Activated T-cell treated with anti-CD3 and anti-CD28 coated beads, Interleukin-2, amount 50 U/mL, for 72 hours (primary cell): ENCODE measurements at places on chromosomes 4 and X. TPM values are rescaled to one million over a fixed set of nuclear protein-coding genes. Genes with fewer than 3 reads are reported as not detected.

DNA sequence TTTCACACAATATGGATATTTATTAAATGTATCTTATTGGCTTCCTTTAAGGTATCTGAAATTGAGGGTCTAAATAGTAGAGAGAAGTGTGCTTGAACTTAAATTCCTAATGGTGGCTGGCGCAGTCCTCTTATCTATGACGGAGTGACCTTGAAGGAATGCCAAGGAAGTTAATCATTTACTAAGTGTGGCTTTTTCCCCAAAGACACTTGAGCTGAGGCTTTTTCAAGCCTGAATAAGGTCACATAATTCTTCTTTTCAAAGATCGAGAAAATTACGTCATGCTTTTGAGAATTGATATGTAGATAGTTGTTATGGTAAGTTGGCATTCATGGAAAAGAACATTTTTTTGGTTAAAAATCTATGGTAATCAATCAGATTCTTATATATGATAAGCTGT lies 11.7 kb upstream of the PRPS2 start:
- no peaks in the 10 kb centered on the region for H3K4me1 ChIP-seq
- no peak for DNase-seq
- H3K27ac ChIP-seq: no peak overlapping the region
- H3K36me3 ChIP-seq: no peaks in the 10 kb centered on the region

GRCh38 chr4:24730256-24731001 lies 64.9 kb upstream of the SOD3 start:
- no peak for DNase-seq
- H3K4me3 ChIP-seq: no peak overlapping the region
- no peaks in the 10 kb centered on the region for H3K36me3 ChIP-seq
- H3K27me3 ChIP-seq: peaks cover 5% of the 10 kb centered on the region

- H3K4me3 ChIP-seq: peak overlapping the region; percentile 94
- H3K36me3 ChIP-seq: peaks cover 1% of the 10 kb centered on the region
- peaks cover 11% of the 10 kb centered on the region for H3K27me3 ChIP-seq
- H3K27ac ChIP-seq: peak overlapping the region; percentile 99
These were observed 31.0 kb downstream of the TMSB4X start for GRCh38 chrX:13005661-13006473.

DNA sequence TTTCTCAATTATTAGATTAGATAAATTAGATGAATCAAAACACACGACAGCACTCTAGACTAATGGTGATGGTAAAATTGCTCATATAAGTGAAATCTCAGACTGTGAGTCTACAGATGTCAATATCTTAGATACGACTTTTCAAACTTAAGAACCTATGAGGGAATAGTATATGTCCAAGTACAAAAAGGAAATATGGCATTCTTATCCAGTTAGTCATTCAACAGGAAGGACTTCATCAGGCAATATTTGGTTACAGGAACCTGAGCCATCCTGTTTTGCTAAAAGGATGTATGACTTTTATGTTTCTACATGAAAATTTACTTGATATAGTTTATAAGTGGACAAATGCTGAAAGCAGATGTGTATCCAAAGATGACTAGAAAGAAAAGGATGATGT lies 107.0 kb downstream of the CT47B1 start:
- no peak overlapping the region for H3K27ac ChIP-seq
- H3K36me3 ChIP-seq: no peaks in the 10 kb centered on the region
- H3K27me3 ChIP-seq: peaks cover under 1% of the 10 kb centered on the region
- no peaks in the 10 kb centered on the region for H3K4me1 ChIP-seq
- H3K4me3 ChIP-seq: no peak overlapping the region

DNA sequence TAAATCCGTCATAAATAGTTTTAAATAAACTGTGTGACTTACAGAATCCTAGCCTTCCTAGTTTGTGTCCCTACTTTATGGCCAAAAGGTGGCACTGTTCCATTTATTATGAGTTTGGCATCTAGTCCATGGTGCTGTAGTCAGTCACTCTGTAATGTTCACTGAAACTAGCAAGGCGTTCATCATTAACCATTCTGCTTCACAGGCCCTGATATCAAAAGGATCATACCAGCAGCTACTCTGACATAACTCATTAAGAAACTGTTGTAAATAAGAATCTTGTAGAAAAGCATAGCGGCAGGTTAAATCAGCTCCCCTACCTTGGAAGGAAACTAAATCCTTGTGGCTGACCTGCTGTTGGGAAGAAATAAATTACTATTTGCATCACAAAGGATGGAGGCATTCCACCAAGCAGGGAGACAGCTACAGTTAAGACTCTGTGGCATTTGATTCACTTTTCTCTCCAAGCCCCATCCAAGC lies 919.6 kb upstream of the DIAPH2 start:
- DNase-seq: no peak
- H3K27me3 ChIP-seq: no peaks in the 10 kb centered on the region
- H3K36me3 ChIP-seq: no peaks in the 10 kb centered on the region

DNA sequence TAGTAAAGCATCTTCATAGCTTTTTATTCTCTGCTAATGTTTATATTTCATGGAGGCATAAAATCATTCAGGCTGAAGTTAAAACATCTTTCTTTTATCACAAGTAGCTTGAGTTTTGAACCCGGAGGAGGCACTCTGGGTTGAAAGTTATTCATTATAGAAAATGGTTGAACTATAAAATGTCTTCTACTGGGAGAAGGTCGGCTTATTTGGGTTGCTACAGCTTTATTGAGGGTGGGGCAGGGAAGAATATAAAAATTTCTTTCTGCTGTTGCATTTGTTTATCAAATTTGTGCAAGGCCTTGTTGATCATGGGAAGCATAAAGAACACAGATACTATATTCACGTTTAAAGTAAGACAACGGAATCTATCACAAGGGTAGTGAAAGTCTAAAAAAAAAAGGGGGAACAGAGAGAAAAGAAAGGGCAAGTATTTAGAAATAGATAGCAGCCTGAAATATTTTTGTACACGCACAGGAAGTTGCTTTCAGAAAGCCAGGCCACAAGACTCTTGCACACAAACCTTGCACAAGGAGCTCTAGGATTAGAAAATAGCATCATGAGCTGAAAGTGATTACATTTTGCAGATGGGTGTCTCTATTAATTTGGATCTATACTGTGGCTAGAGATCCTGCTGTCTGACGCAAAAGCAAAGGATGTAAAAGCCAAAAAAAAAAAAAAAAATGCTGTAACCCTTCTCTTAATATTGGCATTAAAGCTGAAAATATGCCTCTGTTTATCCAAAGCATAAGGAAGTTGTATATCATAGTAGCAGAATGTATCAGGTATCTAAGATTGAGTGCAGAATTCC lies 37.2 kb upstream of the FAM9C start:
- peaks cover 92% of the 10 kb centered on the region for H3K4me1 ChIP-seq
- peak overlapping the region; percentile 98 for H3K27ac ChIP-seq
- peak overlapping the region; percentile 60 for H3K4me3 ChIP-seq
- H3K36me3 ChIP-seq: no peaks in the 10 kb centered on the region
- no peak for DNase-seq

GRCh38 chrX:120736989-120737388 lies 107.1 kb upstream of the C1GALT1C1 start:
- H3K27me3 ChIP-seq: peaks cover 14% of the 10 kb centered on the region
- peak overlapping the region; percentile 71 for H3K27ac ChIP-seq

- no peaks in the 10 kb centered on the region for H3K36me3 ChIP-seq
- H3K27me3 ChIP-seq: no peaks in the 10 kb centered on the region
- no peak for DNase-seq
- H3K4me3 ChIP-seq: no peak overlapping the region
These were observed 84.4 kb upstream of the FAT1 start for GRCh38 chr4:186807808-186808629.

DNA sequence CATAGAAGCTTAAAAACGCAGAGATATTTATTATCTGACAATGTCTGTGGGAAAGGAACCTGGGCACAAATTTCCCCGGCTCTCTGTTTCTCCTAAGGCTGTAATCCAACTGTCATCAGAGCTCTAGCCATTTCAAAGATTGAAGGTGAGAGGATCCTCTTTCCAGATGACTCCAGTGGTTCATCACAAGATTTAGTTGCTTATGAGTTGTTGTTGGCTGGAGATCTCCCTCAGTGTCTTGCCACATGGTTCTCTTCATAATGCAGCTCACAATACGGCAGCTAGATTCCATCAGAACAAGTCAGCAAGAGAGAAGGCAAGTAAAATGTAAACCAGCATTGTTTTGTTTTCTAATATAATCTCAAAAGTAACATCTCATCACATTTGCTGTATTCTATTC lies 369.4 kb downstream of the GASK1B start:
- DNase-seq: no peak
- no peaks in the 10 kb centered on the region for H3K27me3 ChIP-seq
- no peak overlapping the region for H3K27ac ChIP-seq
- no peaks in the 10 kb centered on the region for H3K4me1 ChIP-seq

- peaks cover 43% of the 10 kb centered on the region for H3K27me3 ChIP-seq
- DNase-seq: no peak
- no peak overlapping the region for H3K4me3 ChIP-seq
- no peak overlapping the region for H3K27ac ChIP-seq
These were observed 9.0 kb downstream of the CRMP1 start for GRCh38 chr4:5883916-5884315.

DNA sequence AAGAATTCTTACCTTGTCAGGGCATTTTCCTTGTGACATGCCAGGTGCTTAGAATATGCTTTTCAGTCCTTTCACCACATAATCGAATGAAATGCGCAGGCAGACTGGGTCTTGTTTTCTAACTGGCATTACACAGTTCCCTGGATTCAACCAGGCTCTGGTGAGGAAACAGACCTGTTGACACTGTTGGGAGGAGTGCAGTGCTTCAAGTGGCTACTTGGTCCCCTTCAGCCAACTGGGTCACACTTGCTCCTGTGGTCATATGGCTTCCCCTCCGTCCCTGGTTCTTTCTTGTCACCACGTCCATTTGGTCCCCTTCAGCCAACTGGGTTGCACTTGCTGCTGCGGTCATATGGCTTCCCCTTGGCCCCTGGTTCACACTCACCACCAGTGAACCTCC lies 9.7 kb downstream of the SMIM20 start:
- no peaks in the 10 kb centered on the region for H3K27me3 ChIP-seq
- no peak overlapping the region for H3K4me3 ChIP-seq
- H3K36me3 ChIP-seq: peaks cover 3% of the 10 kb centered on the region
- no peak for DNase-seq
- H3K4me1 ChIP-seq: peaks cover 18% of the 10 kb centered on the region
- no peak overlapping the region for H3K27ac ChIP-seq

DNA sequence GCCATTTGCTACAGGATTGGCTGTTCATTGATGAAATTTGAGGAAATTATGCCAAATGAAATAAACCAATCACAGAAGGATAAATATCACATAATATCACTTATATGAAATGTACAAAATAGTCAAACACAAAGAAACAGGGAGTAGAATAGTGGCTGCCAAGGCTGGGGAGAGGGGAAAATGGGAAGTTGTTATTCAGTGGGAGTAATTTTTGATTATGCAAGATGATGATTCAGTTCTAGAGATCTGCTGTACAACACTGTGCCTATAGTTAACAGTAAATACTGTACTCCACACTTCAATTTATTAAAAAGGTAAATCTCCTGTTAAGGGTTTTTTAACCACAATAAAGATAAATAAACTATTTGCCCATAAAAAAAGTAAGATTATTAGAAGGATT lies 101.1 kb downstream of the TMA16 start:
- H3K4me3 ChIP-seq: no peak overlapping the region
- H3K36me3 ChIP-seq: no peaks in the 10 kb centered on the region
- no peak overlapping the region for H3K27ac ChIP-seq
- DNase-seq: no peak
- peaks cover 6% of the 10 kb centered on the region for H3K27me3 ChIP-seq

GRCh38 chr4:25609976-25610375 lies 45.7 kb upstream of the SLC34A2 start:
- H3K27me3 ChIP-seq: no peaks in the 10 kb centered on the region
- DNase-seq: no peak
- H3K27ac ChIP-seq: no peak overlapping the region
- H3K4me1 ChIP-seq: no peaks in the 10 kb centered on the region

DNA sequence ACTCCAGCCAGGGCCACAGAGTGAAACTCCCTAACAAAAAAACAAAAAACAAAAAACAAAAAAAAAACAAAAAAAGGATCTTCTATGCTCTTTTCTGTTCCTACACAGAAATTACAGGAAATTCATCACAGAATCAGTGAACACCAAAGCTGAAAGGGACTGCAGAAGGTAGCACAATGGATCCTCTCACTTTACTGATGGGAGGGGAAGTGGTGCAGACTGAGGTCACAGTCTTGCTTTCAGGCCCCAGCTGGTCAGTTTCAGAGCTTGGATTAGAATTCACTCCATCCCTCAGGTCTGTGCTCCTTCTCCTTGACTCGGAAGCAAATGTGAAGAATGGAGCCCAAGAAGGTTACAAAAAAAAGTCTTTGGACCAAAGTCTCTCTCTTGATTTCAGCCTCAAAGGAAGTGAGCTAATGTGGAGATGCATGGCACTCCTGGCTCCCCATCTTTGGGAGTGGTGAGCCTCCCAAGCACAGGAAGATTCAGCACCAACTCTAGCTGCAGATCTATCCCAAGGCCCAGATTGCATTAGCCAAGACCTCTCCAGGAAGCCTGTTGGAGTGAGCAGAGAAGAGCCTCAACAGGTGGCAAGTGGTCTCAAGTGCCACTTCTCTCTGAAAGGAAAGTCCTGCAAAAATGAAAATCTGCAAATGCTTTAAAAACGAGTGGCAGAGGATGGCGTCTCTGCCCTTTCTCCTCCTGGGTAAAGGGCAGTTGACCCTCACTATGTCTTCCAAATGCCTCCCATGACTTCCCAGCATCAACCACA lies 176.0 kb downstream of the MAML3 start:
- peaks cover 32% of the 10 kb centered on the region for H3K4me1 ChIP-seq
- no peaks in the 10 kb centered on the region for H3K36me3 ChIP-seq
- H3K27ac ChIP-seq: no peak overlapping the region

- H3K4me3 ChIP-seq: no peak overlapping the region
- no peak for DNase-seq
- H3K36me3 ChIP-seq: peaks cover 28% of the 10 kb centered on the region
- H3K27me3 ChIP-seq: no peaks in the 10 kb centered on the region
- H3K27ac ChIP-seq: peak overlapping the region; percentile 48
These were observed 26.3 kb downstream of the MAEA start for GRCh38 chr4:1315836-1316536.

GRCh38 chrX:50736656-50737055 lies 77.3 kb downstream of the SHROOM4 start:
- H3K4me3 ChIP-seq: no peak overlapping the region
- H3K27me3 ChIP-seq: peaks cover 36% of the 10 kb centered on the region
- H3K4me1 ChIP-seq: no peaks in the 10 kb centered on the region
- DNase-seq: no peak
- no peaks in the 10 kb centered on the region for H3K36me3 ChIP-seq

- H3K4me3 ChIP-seq: no peak overlapping the region
- no peaks in the 10 kb centered on the region for H3K4me1 ChIP-seq
- no peak for DNase-seq
- H3K36me3 ChIP-seq: no peaks in the 10 kb centered on the region
- H3K27ac ChIP-seq: no peak overlapping the region
These were observed 103.2 kb downstream of the SRPX start for GRCh38 chrX:38117485-38117884.

NWD2 gene
- not detected for total RNA-seq

ALAS2 gene
- not detected for total RNA-seq

NUDT10 gene
- 2.0 TPM for total RNA-seq

TEX13B gene
- not detected for total RNA-seq

GRPR gene
- 0.23 TPM for total RNA-seq

BMP3 gene
- total RNA-seq: not detected

PROM1 gene
- 0.22 TPM for total RNA-seq

TCEAL9 gene
- 3.5 TPM for total RNA-seq
